Right cardiac atrium (tissue), 5 donors: ENCODE measurements at places on chromosomes 2 and 18. TPM values are rescaled to one million over a fixed set of nuclear protein-coding genes. Genes with fewer than 3 reads are reported as not detected.
A peak's percentile ranks its signal among the peaks of the same experiment; 100 is the strongest.

HOXD1 gene
- 0.05 TPM for polyA plus RNA-seq

- no peak for DNase-seq
Observed at GRCh38 chr2:3169106-3169870, 208.3 kb downstream of the EIPR1 start.

DNA sequence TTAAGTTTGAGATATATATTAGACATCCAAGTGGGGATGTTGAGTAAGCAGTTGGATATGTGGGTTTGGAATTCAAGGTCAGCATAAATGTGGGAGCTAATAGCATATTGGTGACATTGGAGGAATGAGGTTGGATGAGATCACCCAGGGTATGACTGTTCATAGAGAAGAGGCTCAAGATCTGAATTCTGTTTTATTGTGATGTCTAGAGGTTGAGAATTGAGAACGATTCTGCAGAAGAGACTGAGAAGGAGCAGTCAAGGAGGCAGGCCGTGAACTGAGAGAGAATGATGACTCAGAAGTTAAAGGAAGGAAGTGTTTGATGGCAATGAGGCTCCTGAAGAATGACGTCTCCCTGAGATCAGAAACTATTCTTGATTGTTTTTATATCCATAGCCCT, 5.9 kb downstream of the SERPINB11 start:
- DNase-seq: no peak

- DNase-seq: no peak
Observed at GRCh38 chr18:8657873-8658470, 47.4 kb upstream of the MTCL1 start.

- DNase-seq: no peak
Observed at GRCh38 chr2:190060019-190060418, 2.5 kb downstream of the MSTN start.

DNA sequence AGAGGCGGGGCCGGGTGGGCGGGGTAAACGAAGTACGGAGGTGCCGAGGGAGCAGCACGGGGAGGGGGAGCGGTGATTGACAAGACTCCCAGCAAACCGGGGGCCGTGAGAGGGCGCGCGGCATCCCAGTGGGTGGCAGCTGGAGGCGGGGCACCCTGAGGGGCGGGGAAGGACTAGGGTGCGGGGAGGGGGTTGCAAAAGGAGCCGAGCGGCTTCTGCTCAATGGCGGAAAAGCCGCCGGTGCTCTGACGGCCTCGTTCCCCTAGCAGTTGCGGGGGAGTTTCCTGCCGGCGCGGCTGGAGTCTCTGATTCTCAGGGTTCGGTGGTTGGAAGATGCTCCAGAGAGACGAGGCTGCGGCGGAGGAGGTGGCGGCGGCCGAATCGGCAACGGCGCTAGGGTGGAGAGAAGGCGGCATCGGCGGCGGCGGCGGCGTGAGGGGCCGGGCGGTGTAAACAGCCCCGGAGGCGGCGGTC, at the start of gene PPM1B:
Gene PPM1B (plus strand): TSS at position 195 of the 474 bp plus-strand sequence. CDS start 32,325 bp downstream, outside the sequence.
- peak; percentile 99 for DNase-seq

GRCh38 chr18:79988071-79988450, 302 bp downstream of the TXNL4A start:
- DNase-seq: peak; percentile 65
